ENCODE measurements at places on chromosomes 6 and 20.

DNA sequence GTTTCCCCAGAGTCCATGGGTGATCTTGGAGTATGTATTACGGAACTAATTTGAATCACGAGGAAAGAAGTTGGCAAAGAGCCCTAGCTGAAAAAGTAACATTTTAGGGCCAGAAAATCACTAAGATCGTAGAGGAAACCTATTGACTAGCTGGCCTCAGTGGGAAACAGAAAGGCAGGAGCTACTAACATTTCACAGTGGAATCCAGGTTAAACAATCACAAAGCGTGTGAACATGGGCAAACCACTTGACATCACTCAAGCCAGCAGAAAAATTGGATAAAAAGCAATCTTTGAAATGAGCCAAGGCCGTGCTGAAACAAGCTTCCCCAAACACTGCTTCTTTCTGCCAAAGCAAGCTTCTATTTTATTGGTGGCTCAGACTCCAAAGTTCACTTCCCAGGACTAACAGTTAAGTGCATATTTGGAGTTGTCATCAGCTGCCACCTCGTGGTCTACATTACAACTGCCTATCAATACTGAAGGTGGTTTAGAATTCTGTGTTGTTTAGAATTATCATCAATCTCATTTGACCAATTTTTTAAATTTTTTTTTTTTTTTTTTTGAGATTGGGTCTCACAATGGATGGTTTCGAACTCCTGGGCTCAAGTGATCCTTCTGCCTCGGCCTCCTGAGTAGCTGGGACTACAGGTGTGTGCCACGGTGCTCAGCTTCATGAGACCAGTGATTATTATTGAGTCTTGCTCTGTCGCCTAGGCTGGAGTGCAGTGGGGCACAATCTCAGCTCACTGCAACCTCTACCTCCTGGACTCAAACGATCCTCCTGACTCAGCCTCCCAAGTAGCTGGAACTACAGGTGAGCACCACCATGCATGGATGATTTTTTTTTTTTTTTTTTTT is 10.6 kb downstream of the RPS10 start:
- DNase-seq, result peak; percentile 72

GRCh38 chr6:159151266-159151855 is 17.8 kb upstream of the FNDC1 start:
- peak; percentile 42 for DNase-seq

GRCh38 chr20:30284281-30284905 is 973.1 kb upstream of the DEFB115 start:
- no peak for DNase-seq

- peak; percentile 67 for DNase-seq
Observed at GRCh38 chr6:162343936-162344645, 383.5 kb downstream of the PRKN start.

DNA sequence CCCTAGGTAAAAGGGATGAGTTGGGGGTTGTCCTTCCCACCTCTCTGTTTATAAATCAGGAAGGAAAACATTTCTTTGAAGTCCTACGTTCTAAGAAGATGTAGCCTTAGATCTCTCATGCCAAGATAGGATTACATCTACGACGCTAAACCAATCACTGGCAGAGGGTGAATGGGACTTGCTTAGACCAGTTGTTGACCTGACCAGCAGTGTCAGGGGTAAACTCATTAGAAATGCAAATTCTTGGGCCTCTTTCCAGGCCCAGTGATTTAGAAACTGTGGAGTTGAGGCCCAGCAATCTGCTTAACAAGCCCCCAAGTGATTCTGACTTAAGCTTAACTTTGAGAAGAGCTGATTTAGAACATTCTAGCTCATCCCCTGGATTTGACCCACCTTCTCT is 147.1 kb upstream of the THEMIS start:
- no peak for DNase-seq
